ENCODE measurements at places on chromosomes 12 and 14. TPM values are rescaled to one million over a fixed set of nuclear protein-coding genes. Genes with fewer than 3 reads are reported as not detected.

Gene CLEC6A
- not detected for total RNA-seq

Gene KCNJ8
- total RNA-seq = 10.6 TPM

Gene WDR89
- total RNA-seq = 9.2 TPM

Gene COL2A1
- total RNA-seq = under 0.01 TPM

Gene GARIN6
- not detected for total RNA-seq

Gene TRHDE
- total RNA-seq = 42.5 TPM

Gene ARHGEF40
- 59.9 TPM for total RNA-seq

Gene EGLN3
- total RNA-seq = 0.29 TPM

Gene PPFIA2
- 2.0 TPM for total RNA-seq

Gene PTCSC3
- total RNA-seq = not detected

Gene AKAP3
- 2.6 TPM for total RNA-seq

Gene SLC6A15
- 30.0 TPM for total RNA-seq

Gene OTX2
- total RNA-seq = not detected

Gene EML1
- total RNA-seq = 72.9 TPM

Gene NRXN3
- under 0.01 TPM for total RNA-seq

Gene DGKA
- 68.6 TPM for total RNA-seq
